ENCODE measurements at places on chromosomes 11 and 22. TPM values are rescaled to one million over a fixed set of nuclear protein-coding genes. Genes with fewer than 3 reads are reported as not detected.

The NRGN gene
- total RNA-seq = 1,782 TPM

The OR2AG2 gene
- 0.40 TPM for total RNA-seq

- DNase-seq = no peak
These were observed 296.6 kb downstream of the LUZP2 start for GRCh38 chr11:24793479-24793878.

DNA sequence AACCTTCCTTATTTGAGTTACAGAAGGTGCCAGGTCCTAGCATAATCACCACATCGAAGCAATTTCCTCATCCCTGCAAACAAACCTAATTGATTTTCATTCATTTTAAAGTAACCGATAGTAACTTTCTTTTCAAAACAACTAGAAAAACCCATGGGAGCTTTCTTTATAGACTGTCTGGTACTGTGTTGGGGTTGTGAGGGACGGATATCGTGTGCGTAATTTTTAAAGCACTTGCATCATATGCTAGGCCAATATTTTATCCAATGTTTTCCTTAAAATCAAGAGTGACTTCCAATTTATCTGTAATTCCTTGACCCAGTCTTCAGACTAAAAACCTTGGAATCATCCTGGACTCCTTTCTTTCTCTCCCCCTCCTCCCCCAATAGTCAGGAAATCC is 271.5 kb upstream of the SESN3 start:
- DNase-seq = no peak

DNA sequence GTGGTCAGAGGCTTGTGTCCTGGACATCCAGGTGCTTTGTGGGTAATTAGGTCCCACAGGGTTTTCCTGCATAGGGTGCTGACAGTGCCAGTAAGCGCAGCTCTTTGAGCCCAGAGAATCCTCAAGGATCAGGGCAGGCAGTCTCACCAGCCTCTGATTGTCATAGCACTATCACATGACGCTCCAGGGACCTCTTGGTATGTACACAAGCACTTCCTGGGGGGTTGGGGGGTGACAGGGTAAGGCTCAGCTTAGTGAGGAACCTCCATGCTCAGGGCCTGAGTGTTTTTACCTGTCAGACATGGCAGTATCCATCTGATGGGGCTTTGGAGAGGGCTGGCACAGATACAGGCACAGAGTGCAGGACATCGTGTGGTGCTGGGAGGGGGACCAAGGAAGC is 27.9 kb upstream of the SUSD2 start:
- no peak for DNase-seq

- DNase-seq = no peak
These were observed 654 bp downstream of the TMEM86A start for GRCh38 chr11:18699269-18699596.

DNA sequence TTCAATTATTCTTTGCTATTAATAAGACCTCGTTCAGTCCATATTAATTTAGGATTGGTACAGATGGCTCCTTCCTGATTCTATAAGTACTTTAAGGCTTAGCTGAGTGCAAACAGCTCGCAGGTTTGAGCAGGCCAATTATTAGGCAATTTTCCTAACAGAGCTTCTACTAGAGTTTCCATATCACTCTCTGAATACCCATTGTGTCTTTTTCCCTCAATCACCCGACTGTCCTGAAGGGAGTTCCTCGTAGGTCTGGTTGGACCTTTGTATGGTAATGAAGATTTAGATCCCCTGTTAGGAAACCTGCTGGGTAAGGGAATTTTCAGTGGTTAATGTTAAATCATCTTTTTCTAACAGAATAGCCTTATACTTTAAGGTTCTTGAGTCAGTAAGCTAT is 61.1 kb downstream of the ARHGAP42 start:
- no peak for DNase-seq

DNA sequence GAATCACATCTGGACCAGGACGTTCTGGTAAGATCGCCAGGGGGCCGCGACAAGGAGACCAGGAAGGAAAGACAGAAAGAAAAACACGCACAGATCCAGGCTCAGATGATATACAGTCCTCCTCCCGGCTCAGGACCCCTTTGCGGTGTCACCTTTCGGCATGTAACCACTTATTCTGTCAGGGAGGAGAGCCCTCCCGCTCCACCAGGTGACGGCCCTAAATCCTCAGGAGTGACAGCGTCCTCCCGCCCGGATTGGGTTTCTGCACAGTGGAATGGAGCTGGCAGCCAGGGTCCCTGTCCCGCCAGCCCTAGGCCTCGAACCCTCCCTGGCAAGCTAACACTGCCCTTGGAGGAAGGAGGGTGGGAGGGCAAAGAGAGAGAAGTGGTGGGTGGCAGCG is 24.3 kb upstream of the KCNQ1OT1 start:
- DNase-seq = no peak

All from dorsolateral prefrontal cortex (tissue), 122 donors.